ENCODE measurements at places on chromosomes 1 and 21. TPM values are rescaled to one million over a fixed set of nuclear protein-coding genes. Genes with fewer than 3 reads are reported as not detected.
A peak's percentile ranks its signal among the peaks of the same experiment; 100 is the strongest.

DNA sequence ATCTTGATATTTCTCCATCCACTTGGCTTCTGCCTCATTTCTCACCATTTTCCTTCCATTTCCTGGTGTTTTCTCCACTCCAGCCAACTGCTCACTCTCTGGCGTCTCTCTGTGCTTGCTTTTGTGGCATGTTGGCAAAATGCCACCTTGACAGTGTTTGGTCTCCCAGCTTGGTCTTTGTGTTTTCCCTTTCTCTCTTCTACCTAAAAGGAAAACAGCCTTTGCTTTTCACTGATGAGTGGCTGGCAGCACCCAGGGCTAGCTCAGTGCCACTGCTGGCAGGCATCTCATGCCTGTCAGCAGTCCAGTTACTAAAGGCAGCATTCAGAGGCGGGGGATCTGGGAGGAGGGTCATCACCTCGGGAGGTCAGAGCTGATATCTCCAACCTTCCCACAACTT is 55.3 kb upstream of the DSCAM start:
- DNase-seq: no peak

GRCh38 chr1:15703562-15703961 is 19.4 kb downstream of the PLEKHM2 start:
- peak; percentile 72 for DNase-seq

GRCh38 chr1:47561523-47562007 is 123.7 kb downstream of the FOXD2 start:
- peak; percentile 82 for DNase-seq

Gene CLCNKB
- total RNA-seq: not detected

Gene SPRR2A
- total RNA-seq: 3.5 TPM

DNA sequence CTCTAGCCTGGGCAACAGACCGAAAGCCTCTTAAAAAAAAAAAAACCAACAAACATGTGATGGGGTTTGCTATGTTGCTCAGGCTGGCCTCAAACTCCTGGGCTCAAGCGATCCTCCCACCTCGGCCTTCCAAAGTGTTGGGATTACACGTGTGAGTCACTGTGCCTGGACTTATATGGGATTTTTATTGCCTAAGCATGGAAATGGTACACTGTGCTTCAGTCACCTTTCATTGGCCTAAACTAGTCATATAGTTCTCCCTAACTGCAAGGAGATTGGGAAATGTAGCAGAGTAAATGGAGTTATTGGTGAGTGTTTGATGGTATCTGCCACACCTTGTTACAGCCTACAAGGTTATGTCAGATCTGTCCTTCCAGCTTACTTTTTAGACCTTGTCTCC is 17.2 kb upstream of the MEF2D start:
- peak; percentile 32 for DNase-seq

DNA sequence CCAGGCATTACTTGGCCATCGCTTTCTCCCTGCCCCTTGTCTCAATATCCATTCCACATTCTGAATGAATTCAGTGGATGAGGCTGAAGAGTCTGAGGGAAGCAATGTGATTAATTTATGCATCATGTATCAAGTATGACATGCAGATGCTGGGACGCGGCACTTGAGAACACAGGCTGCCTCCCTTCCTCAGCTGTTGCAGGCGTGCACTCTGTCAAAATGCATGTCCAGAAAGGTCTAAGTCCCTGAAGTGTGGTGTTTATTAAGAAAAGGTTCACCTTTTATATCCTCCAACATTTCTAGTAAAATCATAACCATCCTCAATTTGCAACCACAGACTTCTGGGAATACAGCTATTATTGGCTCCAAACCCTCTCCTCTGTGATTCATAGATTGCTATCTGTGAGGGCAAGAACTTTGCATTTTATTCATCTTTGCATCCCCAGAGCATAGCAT is 22.6 kb upstream of the RAB3GAP2 start:
- no peak for DNase-seq

Gene ZBTB21
- total RNA-seq: 21.7 TPM

- DNase-seq: no peak
These were observed 8.0 kb downstream of the TIE1 start for GRCh38 chr1:43308635-43309404.

DNA sequence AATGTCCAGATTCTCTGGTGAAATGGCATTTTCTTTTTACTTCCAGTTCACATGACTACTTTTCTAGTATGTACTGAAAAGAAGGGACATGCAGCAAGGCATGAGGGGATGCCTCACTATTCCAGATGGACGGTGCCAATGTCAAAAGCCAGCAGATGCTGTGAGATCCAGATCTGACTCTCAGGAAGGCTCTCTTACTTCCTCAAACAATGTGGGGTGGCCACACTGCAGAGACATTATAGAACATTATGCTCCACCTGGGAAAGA is 17.7 kb downstream of the CRYZ start:
- DNase-seq: no peak

Gene FLG2
- 0.04 TPM for total RNA-seq

Data from foreskin keratinocyte (primary cell).